ENCODE measurements at places on chromosomes 12 and 14. TPM values are rescaled to one million over a fixed set of nuclear protein-coding genes. Genes with fewer than 3 reads are reported as not detected.
A peak's percentile ranks its signal among the peaks of the same experiment; 100 is the strongest.

GRCh38 chr14:98835825-98836100 is 436.2 kb downstream of the BCL11B start:
- DNase-seq: no peak

DNA sequence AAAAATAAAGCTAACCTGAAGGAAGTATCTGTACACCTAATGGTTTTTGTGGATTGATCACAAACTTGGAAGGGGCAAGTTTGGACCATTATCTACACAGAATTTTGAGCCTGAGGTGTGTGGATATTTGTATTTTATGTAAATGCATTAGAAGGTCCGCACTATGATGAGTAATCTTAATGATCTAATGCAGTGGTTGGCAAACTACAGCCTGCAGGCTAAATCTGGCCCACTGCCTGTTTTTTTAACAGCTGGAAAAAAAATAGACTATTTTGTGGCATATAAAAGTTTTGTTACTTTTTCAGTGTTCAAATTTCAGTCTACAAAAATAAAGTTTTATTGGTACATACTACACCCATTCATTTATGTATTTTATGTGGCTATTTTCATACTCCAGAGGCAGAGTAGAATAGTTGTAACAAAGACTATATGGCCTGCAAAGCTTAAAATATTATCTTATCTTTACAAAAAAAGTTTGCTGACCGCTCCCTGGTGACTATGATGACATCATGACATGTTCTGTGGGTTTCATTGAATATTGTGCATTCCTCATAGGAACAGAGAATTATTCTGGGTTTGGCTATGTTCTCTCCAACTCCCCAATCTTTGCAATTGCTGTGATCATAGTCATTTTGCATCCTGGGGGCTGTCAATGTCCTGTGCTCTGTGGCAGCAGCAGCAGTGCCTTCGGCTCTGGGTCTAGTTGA is 962.6 kb upstream of the FBXO33 start:
- DNase-seq: no peak

DNA sequence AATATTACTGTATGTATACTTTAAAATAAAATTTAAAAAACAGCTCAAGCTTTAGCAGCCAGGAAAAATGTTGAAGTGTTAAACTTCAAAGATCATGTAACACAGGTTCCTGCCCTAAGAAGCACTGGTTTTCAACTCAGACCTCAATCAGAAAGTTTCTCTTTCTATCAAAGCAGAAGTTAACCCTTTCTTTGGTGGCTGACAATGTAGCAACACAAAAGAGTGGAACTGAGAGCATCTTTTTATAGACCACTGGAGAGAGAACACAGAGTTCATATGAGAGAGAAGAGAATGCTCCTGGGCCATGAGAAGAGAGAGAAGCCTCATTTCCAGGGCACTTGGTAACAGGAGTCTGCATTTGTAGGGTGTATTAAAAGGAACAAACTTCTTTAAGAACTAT is 42.2 kb upstream of the KTN1 start:
- DNase-seq: no peak

DNA sequence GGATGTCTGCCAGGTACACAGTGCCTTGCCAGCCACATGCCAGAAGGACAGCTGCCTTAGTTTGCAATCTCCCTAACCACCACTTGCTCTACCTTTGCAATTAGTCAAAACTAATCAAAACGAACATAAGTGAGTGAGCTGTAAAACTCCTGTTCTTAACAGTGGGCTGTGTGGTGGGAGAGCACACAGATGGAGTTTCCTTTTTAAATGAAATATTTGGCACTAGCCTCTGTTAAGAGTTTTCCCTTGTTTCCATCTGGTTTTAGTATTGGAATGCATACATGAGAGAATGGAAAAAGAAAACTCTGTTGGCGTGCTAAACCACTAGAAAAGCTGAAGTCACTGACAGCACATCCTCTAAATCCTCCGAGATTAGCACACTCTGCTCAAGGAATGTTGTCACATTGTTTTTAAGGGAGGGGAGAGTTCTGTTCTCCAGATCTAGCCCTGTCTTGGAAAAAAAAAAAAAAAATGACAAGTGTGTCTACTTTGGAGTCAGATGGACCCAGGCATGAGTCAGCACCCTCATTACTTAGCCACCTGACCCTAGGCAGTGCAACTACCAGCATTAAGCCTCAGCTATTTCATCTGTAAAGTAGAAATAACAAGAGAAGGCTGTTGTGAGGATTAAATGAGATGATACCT is 83.9 kb downstream of the STXBP6 start:
- no peak for DNase-seq

DNA sequence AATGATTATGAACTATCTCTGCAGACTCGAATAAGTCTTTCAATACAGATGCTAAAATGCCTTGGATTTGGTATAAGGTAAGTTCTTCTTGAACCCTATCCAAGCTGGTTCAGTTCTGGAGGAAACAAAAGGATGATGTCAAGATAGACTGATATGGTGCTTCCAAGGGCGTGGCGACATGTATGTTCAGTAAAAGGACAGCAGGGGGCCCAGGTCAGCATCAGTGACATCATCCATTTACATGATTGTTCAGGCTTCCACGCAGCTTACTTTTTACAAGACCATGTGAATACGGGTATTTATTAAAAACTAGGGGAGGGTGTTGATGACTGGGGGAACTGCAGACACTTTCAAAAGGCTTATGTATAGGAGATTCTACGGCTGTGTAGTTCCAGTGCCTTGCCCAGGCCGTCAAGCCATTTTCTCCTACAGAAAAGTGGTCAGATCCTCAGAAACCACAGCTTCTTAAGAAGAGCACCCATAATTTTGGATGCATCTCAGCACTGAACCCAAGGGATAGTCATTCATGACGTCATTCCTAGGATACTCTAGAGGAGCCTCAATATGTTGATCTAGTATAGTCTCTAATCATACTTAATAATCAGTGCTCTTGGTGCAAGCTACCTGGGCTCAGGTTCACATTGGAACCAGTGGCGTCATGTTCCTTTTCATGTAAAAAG is 527.7 kb downstream of the FUT8 start:
- no peak for DNase-seq

DNA sequence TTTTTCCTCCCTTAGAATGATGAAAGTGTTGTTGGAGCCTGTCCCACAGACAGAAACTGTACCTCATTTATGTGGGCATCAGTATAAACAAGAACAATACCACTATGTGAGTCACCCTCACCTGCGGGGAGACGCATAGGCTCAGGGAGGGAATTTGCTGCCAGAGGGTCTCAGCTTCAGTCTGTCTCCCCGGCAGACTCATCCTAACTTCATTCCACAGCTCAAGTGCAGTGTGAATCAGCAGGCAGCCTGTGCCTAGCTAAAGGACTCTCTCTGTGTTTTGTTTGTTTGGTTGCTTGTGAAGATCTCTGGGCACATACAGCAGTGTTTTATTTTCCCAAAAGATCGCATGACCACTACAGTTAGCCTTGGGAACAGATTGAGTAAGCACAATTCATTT is 98.9 kb downstream of the PRKCH start:
- peak; percentile 10 for DNase-seq

- no peak for DNase-seq
Observed at GRCh38 chr12:59185295-59185694, 265.0 kb upstream of the LRIG3 start.

SPTLC2 gene
- total RNA-seq: 20.5 TPM

Data from H7 (cell line).